ENCODE measurements at places on chromosomes 16 and 17.

DNA sequence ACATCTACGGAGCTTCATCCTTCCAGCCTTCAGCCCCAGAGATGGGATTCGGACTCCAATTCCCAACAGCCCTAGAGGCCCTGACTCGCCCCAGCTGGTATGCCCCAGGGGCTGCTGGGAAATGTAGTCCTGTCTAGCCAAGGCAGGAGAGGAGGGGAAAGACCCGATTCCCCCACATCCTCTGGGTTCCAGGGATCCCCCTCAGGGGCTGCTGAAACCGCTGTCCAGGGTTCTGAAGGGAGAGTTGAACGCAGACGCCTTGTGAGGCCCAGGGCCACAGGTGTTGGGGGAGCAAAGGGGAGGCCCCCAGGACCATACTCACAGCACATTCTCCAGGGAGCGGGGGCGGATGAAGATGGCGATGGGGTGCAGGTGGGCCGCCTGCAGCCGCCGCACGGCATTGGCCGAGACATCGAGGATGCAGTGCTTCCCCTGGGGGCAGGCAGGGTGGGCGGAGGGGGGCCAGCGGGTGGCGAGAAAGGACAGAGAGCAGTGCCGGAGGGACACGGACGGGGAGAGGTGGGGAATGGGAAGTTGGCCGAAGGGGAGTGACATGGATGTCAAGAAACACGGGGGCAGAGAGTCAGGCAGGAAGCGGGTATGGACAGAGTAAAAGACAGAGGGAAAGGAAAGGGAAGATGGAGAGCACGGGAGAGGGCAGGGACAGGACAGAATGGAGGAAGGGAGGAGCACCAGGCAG, 12.6 kb upstream of the ASGR1 start:
- DNase-seq, result no peak

GRCh38 chr17:42457107-42457792, 1.4 kb upstream of the ATP6V0A1 start:
- no peak for DNase-seq

GRCh38 chr17:56203430-56203829, 50.2 kb downstream of the ANKFN1 start:
- no peak for DNase-seq

DNA sequence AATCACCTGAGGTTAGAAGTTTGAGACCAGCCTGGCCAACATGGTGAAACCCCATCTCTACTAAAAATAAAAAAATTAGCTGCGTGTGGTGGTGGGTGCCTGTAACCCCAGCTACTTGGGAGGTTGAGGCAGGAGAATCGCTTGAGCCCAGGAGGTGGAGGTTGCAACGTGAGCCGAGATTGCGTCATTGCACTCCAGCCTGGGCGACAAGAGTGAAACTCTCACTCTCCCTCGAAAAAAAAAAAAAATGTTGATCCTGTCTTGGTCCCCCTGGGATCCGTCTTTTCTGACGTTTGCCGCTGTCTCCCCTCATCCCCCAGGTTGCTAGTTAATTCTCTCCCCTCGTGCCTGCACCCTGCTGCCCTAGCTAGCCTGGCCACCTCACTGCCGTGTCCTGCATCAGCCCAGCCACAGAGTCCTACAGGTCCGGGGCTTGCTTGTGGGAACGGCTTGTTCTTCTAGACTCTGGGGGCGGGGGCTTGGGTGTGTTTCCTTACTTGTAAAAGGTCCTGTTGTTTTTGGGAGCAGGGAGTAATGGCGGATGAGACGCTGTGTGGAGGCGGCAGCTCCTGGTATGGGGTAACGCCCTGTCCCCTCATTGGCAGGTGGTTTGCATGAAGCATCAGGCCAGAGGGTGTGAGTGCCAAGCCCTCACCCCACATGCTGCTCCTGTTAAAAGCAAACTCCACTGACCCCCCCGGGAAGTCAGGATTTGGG, 44.6 kb downstream of the PGS1 start:
- DNase-seq, result no peak

DNA sequence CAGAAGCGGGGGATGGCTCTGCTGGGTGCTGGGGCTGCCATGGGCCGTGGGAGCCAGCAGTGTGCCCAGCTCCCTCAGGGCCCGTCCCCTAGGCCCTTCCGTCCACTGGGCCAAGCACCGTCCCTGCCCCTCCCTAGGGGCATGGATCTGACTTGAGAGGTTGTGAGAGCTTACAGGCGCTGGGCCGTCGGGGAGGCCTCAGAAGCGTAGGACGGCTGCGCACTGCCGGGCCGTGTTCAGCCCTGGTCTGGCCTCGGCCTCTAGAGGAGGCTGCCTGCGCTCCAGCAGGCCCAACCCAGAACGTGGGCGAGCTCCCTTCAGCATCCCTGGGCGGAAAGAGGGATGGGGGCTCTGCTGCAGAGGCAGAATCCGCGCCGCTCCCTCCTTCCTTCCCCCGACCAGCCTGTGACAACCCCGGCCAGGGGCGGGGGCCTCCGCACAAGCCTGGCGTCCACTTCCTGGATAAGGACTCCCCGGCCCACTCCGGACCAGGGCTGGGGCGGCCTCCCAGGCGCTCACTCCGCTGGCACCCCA, 685 bp upstream of the MPG start:
- DNase-seq, result no peak

- DNase-seq, result no peak
These were observed 131.7 kb downstream of the RGS9 start for GRCh38 chr17:65268832-65269231.

- no peak for DNase-seq
These were observed 45.2 kb downstream of the TOX3 start for GRCh38 chr16:52501746-52502145.

DNA sequence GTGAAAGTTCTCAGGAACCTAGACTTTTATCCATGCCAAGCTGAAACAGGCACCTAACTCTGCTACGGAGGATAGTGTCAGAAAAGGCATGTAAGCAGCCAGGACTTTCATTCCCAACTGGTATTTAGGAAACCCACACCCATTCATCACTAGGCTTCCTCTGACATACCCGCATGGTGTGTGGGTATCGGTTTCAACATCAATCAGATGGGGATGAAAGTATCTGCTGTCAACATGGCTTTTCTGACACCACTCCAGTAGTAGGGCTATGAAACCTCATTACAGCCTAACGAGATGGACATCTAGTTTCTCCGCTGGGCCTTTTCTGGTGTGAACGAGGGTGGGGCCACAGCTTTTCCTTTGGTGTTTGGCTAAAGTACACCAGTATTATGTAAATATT, 1178.3 kb downstream of the CDH11 start:
- DNase-seq, result no peak

GRCh38 chr17:81927152-81927652, 333 bp downstream of the MAFG start:
- DNase-seq, result no peak

- DNase-seq, result no peak
These were observed 3.4 kb downstream of the CEP295NL start for GRCh38 chr17:78899361-78900260.

DNA sequence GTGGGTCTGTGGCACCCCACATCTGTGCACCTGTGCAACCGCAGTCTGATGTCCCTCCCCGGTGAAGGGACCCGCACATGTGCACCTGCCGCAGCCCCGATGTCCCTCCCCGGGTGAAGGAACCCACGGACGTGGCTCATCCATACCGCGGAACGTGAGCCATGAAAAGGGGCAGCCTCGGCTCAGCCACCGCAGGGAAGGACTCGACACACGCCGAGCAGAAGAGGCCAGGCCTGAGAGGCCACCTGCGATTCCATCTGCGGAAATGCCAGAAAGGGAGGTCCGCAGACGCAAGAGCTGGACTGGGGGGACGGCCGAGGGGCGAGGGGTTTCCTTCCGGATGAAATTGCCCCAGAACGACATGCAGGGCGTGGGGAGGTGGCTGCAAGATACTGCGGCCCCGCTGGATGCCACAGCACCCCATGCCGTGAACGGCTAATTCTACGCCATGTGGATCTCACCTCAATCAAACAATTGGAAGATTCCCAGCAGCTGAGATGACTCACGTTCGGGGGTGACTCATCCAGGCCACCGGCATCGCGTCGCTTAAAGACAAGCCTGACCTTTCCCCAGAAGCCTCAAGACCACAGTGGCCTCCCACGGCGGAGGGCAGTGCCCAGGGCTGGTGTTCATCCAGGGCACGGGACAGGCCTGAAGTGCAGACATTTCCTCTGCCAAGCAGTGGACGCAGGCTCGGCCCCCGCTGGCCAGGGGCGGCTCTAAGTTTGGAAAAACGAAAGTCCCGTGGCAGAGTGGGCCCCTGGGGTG, 21.0 kb downstream of the SOX8 start:
- DNase-seq, result peak; percentile 90

DNA sequence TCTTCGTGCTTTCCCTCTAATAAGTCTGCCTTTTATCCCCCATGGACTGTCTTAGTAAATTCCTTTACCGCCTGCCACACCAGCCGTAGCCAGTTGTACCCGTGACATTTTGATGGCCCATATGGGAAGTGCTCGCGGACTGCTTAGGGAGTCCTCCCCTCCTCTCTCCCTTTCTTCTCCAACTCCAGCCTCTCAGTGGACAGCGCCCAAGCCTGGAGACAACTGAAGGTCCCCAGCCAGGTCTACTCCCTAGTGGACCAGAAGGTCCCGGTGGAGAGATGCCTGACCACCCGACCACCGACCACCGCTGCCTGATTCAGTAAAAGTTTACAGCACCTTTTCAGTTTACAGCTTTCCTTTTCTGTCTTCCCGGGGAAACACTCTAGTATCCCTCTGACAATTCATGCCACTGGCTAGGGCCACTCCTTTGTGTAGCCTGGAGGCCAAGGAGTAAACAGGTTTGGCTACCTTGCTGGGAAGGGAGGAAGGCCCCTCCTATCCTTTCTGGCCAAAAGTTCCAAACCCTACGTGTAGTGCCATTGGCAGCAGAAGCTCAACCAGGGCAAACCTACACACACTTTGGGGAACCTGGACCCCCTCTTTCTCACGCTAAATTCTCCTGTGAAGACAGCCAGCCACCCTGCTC, 18.0 kb downstream of the CTRB2 start:
- DNase-seq, result no peak

GRCh38 chr16:6600167-6600566, 732.5 kb upstream of the RBFOX1 start:
- no peak for DNase-seq

GRCh38 chr17:37844158-37844976, 79.8 kb upstream of the TBC1D3K start:
- DNase-seq, result peak; percentile 82

GRCh38 chr17:71176928-71177443, 943.8 kb upstream of the SOX9 start:
- DNase-seq, result no peak

DNA sequence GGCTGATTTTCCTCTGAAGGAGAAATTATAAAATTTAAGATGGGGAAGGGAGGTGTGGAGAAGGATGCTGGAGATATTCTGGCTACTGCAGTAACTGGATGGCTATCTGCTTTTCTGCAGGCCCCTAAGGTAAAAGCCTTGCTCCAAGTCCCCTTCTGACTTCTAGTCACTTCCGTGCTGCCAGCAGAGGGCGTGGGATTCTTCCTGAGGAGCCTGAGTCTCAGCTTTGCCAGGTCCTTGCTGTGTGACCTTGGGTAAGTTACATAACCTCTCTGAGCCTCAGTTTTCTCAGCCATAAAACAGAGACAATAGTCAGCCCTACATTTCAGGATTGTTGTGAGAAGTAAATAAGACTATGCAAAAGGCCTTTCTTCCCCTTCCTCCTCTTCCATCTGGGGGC, 24.3 kb upstream of the TMEM220 start:
- DNase-seq, result no peak

DNA sequence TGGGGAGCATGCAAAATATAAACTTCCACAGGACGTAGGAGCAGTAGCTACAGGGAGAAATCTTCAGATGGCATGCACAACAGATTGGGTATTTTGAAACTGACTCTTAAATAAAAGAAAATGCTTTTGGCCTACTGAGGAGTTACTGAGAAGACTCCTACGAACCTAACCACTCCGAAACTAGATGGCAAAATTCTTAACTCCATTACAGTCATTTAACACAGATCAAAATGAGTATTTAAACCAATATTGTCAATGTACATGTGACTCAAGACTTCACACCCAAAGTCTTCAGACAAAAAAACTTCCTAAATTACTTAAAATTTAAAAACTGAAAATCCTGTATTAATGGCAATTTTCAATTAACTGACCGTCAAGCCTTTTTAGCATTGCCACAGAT, 8.4 kb upstream of the TERB1 start:
- no peak for DNase-seq

DNA sequence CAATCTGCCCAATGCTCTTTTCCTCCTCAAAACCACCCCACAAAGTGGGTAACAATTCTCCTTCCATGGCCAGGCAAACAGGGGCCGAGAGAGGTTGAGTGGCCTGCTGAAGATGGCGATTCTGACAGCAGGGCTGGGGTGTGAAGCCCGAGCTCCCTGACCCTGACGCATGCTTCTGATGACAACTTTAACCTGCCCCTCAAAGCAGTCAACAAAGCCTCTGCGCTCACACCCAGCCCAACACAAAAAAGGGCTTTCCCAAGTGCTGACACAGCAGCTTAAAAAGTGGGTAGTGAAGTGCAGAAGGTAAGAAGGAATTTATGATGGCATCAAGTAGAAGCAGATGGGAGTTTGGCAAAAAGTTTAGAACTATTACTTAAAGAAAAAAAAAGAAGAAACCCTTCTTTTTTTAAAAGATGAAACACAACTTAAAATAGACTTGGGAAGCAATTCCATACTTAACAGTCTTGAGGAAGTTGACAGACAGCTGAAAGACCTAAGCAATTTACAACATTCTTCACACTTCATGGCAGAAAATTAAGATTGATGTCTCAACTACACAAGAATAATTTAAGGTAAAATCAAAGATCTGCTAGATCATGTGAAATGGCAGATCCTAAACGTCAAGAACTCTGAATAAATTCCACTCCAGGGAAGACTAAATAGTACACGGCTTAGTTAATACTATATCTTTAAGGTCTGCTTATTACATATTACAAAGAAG, 133.9 kb downstream of the PARN start:
- no peak for DNase-seq

GRCh38 chr17:81166033-81166492, at the start of gene AATK:
Gene AATK, minus strand, starts transcription at chr17:81166221. Its CDS starts 229 bp downstream, at chr17:81165992.
- no peak for DNase-seq

GRCh38 chr16:81876273-81876900, 97.3 kb downstream of the PLCG2 start:
- no peak for DNase-seq

GRCh38 chr17:9402590-9403199, 172.9 kb downstream of the STX8 start:
- DNase-seq, result no peak

DNA sequence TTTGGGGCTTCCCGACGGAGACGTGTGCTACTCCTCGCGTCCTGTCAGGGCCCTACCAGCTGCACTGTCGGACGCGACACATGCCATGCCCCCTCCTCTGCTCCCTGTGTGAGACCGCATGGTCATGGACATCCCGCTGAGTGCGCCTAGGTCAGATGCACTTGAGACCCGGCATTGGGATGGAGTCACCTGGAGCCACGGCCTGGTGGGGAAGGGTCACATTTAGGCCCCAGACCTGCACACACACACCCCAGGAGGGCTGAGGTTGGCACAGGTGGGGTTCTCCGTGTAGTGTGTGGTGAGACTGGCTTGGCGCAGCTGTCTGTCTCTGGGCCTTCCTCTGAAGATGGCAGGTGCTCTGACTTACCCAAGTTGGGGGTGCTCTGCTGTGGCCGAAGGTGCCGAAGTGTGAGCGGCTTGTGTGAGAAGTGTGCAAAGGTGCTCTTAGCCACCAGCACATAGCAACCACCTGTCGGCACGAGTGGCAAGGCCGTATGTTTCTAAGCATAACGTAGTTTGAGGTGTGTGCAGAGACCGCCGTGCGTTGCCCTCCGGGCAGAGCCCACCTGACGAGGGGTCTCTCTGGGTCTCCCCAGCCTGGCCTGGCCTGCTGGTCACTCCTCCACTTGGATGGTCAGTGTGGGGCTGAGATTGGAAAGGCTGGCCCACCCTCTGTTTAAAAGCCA, 108.6 kb downstream of the BANP start:
- no peak for DNase-seq

Measured in activated CD8-positive, alpha-beta memory T cell treated with anti-CD3 and anti-CD28 coated beads for 24 hours (primary cell).